ENCODE measurements at places on chromosomes 5 and 9.

DNA sequence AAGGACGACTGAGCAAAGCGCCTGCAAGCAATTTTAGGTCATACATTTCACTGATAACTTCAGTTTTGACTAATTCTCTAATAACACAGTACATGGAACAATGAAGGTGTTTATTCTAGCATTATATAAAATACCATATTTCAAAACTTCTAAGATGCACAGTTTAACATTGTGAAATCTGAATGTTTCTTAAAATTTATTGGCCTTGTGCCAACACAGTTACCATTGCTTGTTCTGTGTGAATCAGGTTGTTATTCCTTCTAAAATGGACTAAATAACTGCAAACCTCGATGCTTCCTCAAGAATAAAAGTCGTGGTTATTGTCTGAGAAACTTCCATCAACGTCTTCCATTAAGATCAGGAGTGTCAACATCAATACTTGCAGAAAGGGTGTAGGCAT lies 8.0 kb downstream of the MCC start:
- DNase-seq: no peak

- DNase-seq: no peak
Measured at GRCh38 chr9:110546411-110546871, 33.1 kb downstream of the SVEP1 start.

DNA sequence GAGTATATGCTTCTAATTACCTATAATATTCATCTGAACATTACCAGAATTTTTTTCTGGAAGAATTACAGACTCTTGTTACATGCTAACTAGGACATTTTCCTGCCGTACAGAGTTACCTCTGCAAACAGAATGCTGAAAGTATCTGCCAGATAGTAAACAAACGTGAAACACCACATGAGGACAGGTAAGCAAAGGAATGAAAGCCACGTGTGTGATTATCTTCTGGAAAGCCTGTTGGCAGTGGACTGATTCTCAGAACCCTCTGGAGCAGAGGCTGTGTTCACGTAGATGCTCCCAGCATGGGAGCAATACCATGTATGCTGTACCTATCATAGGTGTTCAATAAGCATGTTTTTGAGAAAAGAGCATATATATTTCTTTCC lies 472.6 kb downstream of the ENC1 start:
- no peak for DNase-seq

DNA sequence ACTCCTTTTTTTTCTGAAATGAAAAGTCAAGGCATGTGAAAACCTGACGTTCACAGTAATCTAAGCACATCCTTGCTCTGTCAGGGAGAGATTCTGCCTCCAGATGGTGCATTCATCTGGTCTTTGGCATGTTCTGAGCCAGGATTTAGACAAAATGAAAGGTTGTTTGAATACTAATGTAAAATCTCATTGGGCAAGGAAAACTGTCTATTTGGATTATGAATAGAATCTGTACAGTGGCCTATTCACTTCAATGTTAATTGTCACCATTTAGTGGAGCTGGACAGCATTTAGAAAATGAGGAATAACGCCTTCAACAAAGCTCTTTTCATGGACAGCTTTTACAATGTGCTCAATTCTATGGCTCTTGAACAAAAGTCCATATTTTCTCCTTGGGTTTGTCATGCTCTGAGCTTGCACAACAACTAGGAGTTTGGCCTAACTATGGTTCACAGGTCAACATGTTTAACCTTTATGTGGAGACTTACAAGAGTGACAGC lies 28.9 kb downstream of the ARHGEF28 start:
- no peak for DNase-seq

GRCh38 chr5:43685252-43685950 lies 82.4 kb downstream of the NNT start:
- no peak for DNase-seq

DNA sequence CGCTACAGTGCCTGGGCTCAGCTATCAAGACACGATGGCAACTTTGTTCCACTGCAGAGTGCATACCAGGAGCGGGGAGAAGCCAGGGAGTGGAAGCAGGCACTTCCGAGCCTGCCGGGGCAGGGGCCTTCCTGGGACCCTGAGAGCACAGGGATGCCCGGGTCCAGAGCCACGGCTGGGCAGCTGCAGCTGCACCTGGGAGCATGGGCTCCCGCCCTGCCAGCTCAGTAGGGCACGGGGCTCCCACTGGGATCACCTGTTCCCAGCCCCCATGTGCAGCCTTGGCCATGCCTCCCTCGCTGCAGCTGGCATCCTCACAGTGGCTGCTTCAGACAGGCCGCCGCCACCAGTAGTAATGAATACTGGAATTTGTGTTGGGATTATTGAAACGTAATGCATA lies 391.5 kb downstream of the KDM4C start:
- no peak for DNase-seq

DNA sequence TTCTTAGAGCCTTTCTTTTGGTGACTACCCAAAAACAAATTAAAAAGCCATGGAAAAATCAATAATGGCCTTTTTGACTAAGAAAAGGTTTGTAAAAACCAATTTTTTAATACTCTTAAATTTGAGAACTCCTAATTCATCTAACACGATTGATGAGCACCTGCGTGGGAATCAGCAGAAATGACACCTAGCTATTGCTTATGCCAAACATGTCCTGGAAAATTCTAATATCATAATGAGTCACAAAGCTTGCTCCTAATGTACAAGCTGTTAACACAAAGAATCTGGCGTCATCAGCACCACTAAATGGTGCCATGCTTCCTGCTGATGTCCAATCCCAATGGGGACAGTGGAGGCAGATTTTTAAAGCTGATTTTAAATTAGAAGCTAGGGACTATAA lies 146.2 kb upstream of the LRRTM2 start:
- no peak for DNase-seq

DNA sequence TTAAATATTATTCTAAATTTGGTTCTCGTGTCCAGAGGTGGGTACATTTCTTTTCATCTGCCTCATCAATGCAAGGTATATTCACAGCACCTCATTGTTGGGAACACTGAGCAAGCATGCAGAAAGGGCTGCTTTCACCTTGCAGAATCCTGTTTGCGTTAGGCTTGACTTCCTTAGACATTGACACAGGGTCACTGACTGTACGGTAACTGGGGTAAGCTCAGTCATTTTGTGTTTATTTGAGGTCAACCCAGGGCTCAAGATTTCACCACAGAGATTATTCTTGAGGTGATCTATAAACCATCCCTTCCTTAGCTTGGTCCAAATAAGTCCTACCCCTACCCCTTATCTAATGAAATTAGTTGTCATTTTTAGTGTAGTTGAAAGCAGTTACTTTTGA lies 1.7 kb upstream of the PTPDC1 start:
- no peak for DNase-seq

- DNase-seq: no peak
Measured at GRCh38 chr5:18792145-18792544, 1157.9 kb downstream of the TAF11L14 start.

GRCh38 chr9:119577881-119578280 lies 208.6 kb upstream of the BRINP1 start:
- DNase-seq: no peak

GRCh38 chr5:1304033-1304432 lies 9.2 kb upstream of the TERT start:
- DNase-seq: no peak

DNA sequence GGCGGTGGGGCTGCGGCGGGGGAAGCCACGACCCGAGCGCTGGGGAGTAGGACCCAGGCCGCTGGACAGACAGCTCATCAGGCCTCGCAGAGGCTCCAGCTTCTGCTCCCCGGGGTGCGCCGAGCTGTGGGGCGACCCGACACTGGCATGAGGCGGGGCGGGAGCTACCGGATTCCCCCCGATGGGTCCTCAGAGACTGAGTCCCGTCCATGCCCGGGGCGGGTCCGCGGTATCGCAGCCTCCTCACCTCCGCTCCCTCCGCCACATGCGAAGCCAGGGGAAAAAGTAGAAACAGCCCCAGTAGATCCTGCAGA lies 2.6 kb upstream of the CCL27 start:
- no peak for DNase-seq

DNA sequence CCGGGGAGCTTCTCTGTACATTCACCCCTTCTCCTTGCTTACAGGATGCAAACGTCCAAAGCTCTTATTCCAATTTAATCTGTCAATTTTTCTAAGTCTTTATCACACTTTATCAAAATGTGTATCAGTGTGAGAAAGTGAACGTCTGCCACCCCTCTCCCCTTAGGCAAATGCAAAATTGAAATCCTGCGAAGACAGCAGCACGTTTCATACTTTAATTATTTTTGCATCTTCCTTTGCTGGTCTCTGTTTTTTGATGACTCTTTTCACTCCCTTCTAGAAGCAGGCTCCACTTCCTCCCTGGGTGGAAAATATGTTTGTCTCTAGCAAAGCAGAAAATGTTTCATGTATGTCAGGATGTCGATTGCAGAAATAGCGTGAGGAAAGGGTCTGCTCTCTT lies 576.5 kb upstream of the BRINP1 start:
- no peak for DNase-seq

DNA sequence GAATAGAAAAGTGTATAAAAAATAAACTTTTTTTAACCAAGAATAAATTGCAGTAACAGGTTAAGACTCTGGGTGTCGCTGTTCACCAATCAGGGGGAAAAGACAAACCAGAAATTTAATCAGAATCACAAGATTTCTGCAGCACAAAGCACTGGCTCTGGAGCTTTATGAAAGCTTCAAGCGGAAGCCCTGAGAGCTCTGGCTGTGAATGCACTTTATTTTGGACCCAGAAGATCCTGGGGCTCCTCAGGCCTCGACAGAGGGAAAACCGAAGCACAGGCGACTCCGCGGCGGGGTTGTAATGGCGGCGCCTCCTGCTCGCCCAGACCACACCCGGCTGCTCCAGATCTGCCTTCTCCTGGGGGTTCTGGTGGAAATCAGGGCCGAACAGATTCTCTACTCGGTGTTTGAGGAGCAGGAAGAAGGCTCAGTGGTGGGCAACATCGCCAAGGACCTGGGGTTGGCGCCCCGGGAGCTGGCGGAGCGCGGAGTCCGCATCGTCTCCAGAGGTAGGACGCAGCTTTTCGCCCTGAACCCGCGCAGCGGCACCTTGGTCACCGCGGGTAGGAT lies at the start of gene PCDHGA4:
TSS of gene PCDHGA4 (plus strand) at position 122 of the 570 bp plus-strand sequence. CDS start at position 209, 87 bp downstream.
- no peak for DNase-seq

All from activated T-helper 1 cell treated with anti-CD3 and anti-CD28 coated beads, Interleukin-2, amount 50 U/mL, for 16 hours (primary cell).